ENCODE measurements at places on chromosomes 3 and 15. TPM values are rescaled to one million over a fixed set of nuclear protein-coding genes. Genes with fewer than 3 reads are reported as not detected.

The SLC51A gene
- 3.9 TPM for total RNA-seq

The TTC23 gene
- total RNA-seq = 46.3 TPM

The PLA2G4B gene
- total RNA-seq = 2.7 TPM

The ECE2 gene
- total RNA-seq = not detected

The TRMT10C gene
- 42.0 TPM for total RNA-seq

The ETV5 gene
- 12.2 TPM for total RNA-seq

The CHDH gene
- total RNA-seq = 30.1 TPM

The ITPKA gene
- 18.5 TPM for total RNA-seq

DNA sequence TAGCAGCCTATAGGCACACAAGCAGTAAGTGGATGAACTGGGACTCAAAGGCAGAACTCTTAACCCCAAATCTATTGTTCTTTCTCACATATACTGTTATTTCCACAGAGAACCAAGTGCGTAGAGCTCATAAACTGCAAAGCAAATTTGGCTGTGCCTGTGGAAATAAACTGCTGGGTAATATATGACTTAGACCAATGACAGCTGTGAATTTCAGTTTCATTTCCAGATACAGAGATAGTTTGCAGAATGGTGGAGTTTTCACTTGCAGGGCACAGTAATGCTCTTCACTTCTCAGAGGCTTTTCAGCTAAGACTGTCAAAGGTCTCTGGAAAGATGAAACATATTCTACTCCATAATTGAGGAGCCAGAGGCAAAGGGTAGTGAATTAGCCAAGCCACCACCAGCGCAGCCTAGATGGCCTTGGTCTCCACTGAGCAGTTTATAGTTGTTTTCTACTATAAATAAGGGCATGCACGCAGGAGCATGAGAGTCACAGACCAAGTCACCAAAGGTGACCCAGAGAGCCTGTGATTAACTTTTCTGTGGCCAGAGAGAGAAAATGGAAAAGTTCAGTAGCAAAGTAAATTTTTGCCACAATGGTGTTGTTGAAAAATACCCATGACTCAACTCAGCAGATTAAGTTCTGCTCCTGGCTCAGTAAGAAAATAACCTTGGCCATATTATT lies 180.7 kb upstream of the GRM7 start:
- H3K4me3 ChIP-seq = no peak overlapping the region
- H3K36me3 ChIP-seq = no peaks in the 10 kb centered on the region
- no peaks in the 10 kb centered on the region for H3K4me1 ChIP-seq
- DNase-seq = no peak
- H3K27ac ChIP-seq = no peak overlapping the region

DNA sequence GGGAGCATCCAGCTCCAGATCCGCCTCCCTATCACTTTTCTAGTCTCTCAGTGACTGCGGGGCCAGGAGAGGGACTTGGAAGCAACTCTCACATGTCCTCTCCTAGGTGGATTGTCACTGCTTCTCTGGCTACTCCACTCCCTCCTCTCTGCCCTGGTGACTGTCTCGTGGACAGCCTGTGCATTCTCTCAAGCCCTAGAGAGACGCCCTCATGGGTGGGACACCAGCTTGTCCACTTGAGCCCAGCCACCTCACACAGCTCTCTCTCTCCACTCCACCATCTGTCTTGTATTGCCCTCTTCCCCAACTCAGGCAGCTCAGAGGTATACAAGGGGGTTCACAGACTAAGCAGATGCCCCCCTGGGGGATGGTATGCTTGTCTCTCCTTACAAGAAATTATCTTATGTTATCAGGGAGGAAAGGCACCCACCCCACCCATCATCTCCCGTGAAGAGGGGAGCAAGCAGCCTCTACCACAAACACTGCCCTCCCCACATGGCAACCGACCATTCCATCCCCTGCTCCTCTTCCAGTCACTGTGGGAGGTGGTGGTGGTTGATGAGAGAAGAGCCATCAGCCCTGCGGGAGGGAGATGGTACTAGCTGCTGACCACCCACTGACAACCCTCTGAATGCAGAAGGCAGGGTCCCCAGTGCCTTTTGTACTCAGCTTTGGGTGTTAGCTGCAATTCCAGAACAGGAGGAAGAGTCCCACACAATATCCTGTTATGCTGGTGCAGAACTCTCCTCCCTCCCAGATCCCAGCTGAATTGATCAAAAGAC lies 15.5 kb upstream of the LOXL1 start:
- no peaks in the 10 kb centered on the region for H3K4me1 ChIP-seq
- H3K4me3 ChIP-seq = no peak overlapping the region
- no peak for DNase-seq
- no peaks in the 10 kb centered on the region for H3K36me3 ChIP-seq

GRCh38 chr15:80614711-80615360 lies 80.3 kb upstream of the ABHD17C start:
- no peaks in the 10 kb centered on the region for H3K4me1 ChIP-seq
- H3K27ac ChIP-seq = no peak overlapping the region
- DNase-seq = no peak
- no peaks in the 10 kb centered on the region for H3K27me3 ChIP-seq

DNA sequence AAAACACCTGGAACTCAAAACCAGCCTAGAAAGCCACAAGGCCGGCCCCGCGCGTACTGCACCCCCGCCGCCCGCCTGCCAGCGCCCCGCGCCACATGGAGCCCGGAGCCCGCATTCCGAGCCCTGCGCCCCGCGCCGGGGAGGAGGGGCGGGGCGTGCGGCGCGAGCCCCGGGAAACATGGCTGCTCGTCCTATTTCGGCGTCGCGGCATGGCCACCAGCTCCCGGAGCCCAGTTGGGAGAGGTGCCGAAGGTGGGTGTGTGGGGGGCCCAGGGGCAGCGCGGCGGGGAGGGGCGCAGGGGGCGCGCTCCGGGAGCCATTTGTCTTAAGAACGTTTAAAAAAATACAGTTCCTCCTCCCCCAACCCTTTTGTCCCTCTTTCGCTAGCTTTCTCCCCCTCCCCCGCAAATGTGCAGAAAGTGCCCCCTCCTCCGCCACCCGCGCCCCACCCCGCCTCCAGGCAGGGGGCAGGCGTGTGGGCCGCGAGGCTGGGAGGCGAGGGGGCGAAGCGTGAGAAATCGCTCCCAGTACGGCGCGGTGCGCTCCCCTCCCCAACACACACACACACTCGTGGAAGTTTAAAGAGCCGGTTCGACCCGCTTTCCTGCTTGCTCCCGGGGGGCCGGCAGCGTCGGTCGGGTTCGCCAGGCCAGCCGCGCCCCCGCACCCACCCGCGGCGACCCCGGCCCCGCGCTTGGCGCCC lies 2.5 kb downstream of the ANP32A start:
- peak overlapping the region; percentile 96 for H3K4me3 ChIP-seq
- DNase-seq = peak; percentile 86
- peaks cover 33% of the 10 kb centered on the region for H3K4me1 ChIP-seq
- no peaks in the 10 kb centered on the region for H3K27me3 ChIP-seq

DNA sequence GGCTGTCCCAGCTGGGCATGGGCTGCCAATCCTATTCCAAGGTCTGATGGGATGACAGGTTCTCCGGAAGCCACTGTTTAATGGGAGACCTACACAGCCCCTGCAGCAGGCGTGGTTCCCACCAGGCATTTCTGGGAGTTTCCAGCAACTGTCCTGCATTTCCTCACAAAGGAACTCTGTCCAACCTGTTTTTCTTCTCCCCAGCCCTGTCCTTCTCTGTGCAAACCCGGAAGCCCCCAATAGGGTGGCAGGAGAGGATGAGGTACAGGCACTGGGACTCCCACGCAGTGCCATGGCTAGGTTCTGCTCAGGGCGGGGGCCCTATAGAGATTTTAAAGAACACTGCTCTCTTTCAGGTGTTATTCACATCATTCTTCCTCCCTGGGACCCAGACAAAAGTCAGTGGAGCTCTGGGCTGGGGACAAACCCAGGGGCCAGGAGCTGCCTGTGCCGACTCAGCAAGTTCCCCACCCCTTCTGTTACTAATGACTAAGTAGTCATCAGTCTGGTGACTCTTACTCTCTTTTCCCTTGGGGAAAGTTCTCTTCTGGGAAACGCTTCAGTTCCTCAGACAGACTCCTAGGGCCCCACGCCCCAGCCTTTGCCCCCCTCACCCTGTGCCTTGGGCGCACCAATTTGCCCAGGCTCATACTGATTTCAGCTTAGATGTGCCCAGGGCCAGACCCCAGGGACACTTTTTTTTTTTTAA lies 97.7 kb downstream of the CD47 start:
- H3K4me3 ChIP-seq = no peak overlapping the region
- peak; percentile 35 for DNase-seq
- H3K27me3 ChIP-seq = no peaks in the 10 kb centered on the region

GRCh38 chr15:41821831-41822230 lies 6.1 kb upstream of the JMJD7 start:
- no peak overlapping the region for H3K27ac ChIP-seq
- DNase-seq = no peak

GRCh38 chr3:38264353-38264771 lies 1.2 kb upstream of the SLC22A13 start:
- no peaks in the 10 kb centered on the region for H3K4me1 ChIP-seq
- H3K4me3 ChIP-seq = no peak overlapping the region
- H3K27me3 ChIP-seq = no peaks in the 10 kb centered on the region
- no peaks in the 10 kb centered on the region for H3K36me3 ChIP-seq
- DNase-seq = no peak

GRCh38 chr3:176574786-176575185 lies 622.5 kb downstream of the TBL1XR1 start:
- H3K4me1 ChIP-seq = no peaks in the 10 kb centered on the region
- no peak overlapping the region for H3K4me3 ChIP-seq
- no peak overlapping the region for H3K27ac ChIP-seq
- no peaks in the 10 kb centered on the region for H3K36me3 ChIP-seq
- no peak for DNase-seq

- H3K36me3 ChIP-seq = no peaks in the 10 kb centered on the region
- no peak overlapping the region for H3K4me3 ChIP-seq
- DNase-seq = no peak
- H3K4me1 ChIP-seq = no peaks in the 10 kb centered on the region
- H3K27ac ChIP-seq = no peak overlapping the region
Observed at GRCh38 chr3:128502712-128503111, 9.7 kb upstream of the GATA2 start.

GRCh38 chr3:196454935-196455334 lies 22.7 kb upstream of the UBXN7 start:
- H3K27me3 ChIP-seq = no peaks in the 10 kb centered on the region
- no peak for DNase-seq
- no peaks in the 10 kb centered on the region for H3K4me1 ChIP-seq
- no peaks in the 10 kb centered on the region for H3K36me3 ChIP-seq

DNA sequence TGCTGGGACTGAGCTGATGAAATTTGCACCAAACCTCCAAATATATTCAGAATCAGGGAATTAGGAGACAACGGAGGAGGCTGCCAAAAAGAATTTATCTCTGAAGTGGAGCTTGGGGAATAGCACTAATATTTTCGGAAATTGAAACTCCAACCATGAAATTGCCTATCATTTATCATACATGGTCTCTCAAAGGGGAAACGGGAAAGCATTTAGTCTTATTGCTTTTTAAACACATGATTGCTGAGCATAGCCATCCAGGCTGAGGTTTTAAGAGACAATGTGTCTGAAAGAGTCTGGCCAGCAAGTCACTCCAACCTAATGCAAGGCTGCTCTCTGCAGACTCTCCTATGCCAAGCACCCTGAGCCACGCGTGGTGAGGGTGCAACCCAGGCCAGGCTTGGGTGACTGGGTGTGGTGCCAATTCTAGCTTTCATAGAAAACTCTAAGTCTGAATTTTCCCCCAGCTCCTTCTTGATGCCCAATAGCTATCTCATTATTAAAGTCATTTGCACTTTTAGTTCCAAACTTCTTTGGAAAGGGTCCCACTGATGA lies 200.2 kb downstream of the RPLP1 start:
- DNase-seq = no peak
- no peaks in the 10 kb centered on the region for H3K36me3 ChIP-seq
- H3K4me3 ChIP-seq = no peak overlapping the region
- H3K27me3 ChIP-seq = peaks cover 9% of the 10 kb centered on the region
- H3K27ac ChIP-seq = no peak overlapping the region

GRCh38 chr15:44011238-44011854 lies 183.7 kb downstream of the FRMD5 start:
- H3K36me3 ChIP-seq = no peaks in the 10 kb centered on the region
- H3K27ac ChIP-seq = no peak overlapping the region
- H3K4me1 ChIP-seq = no peaks in the 10 kb centered on the region
- H3K4me3 ChIP-seq = no peak overlapping the region

- peaks cover 95% of the 10 kb centered on the region for H3K27me3 ChIP-seq
- no peaks in the 10 kb centered on the region for H3K4me1 ChIP-seq
- H3K4me3 ChIP-seq = no peak overlapping the region
- H3K36me3 ChIP-seq = no peaks in the 10 kb centered on the region
- DNase-seq = peak; percentile 94
Observed at GRCh38 chr15:36883713-36884517, 216.4 kb downstream of the MEIS2 start.

DNA sequence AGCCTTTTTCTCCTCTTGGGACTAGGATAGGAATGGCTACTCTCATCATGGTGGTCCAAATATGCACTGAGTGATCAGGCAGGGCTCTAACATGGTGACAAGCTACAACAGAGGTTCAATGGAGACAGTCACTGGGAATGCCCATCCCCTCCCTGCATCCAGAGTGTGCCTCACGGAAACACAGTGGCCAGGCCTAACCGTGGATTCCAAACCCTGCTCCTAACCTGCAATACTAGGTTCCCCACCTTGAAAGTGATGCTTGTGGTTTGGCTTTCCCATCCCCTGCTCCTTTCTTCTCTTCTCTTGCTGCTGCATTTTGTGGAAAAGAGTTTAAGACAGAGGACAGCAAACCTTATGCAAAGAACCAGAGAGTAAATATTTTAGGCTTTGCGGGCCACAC lies 75.0 kb upstream of the ABHD17C start:
- no peak overlapping the region for H3K4me3 ChIP-seq
- H3K27ac ChIP-seq = no peak overlapping the region
- DNase-seq = no peak
- H3K4me1 ChIP-seq = no peaks in the 10 kb centered on the region
- no peaks in the 10 kb centered on the region for H3K27me3 ChIP-seq

GRCh38 chr3:161264852-161265251 lies 43.7 kb downstream of the NMD3 start:
- H3K4me1 ChIP-seq = no peaks in the 10 kb centered on the region
- no peaks in the 10 kb centered on the region for H3K27me3 ChIP-seq
- no peak for DNase-seq
- H3K27ac ChIP-seq = no peak overlapping the region

DNA sequence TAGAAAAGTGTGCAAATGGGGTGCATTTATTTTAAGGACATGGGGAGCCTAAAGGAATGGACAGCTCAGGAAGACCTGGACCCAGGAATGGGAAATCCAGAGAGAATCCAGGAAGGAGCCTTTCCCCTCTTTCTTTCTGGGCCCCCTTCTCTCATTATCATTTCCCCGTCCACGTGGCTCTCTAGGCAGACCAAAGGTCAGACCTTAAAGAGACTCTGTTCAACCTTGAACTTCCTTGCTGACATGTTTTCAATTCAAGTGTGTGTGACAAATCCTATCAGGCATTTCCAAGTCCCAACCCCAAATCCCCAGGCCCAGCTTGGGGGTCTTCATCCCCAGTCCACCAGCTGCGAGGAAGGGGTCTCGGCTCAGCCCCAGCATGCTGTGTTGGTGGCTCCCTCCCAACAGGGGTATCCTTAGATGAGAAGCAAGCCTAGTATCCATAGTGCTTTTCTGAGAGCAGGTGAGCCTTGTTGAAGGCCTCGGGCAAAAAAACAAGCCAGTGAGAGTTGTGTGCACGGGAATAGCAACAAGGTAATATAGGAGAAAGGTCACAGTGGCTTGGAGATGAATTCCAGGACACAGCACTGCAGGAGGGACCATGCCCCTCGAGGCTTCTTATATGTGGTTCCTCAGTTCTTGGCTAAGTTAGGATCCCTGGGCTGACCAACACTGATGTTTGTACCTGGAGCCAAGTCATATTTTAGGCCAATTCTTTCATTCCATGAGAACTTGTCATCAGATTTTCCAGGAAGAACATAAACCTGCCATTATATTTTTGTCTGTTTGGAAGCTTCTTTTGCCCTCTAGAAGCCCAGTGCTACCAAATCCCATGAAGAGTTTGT lies 130.0 kb downstream of the ASB7 start:
- H3K4me1 ChIP-seq = peaks cover 17% of the 10 kb centered on the region
- DNase-seq = no peak
- H3K4me3 ChIP-seq = no peak overlapping the region
- H3K36me3 ChIP-seq = no peaks in the 10 kb centered on the region

Measured in hepatocyte (in vitro differentiated cells).